SJSA1 (cell line): ENCODE measurements at places on chromosomes 5 and 9. TPM values are rescaled to one million over a fixed set of nuclear protein-coding genes. Genes with fewer than 3 reads are reported as not detected.

GRCh38 chr5:11110128-11110527, 349.1 kb upstream of the DAP start:
- no peak for DNase-seq
- no peaks in the 10 kb centered on the region for H3K4me1 ChIP-seq
- no peak overlapping the region for H3K27ac ChIP-seq
- peaks cover 26% of the 10 kb centered on the region for H3K27me3 ChIP-seq
- no peak overlapping the region for H3K4me3 ChIP-seq

- H3K4me3 ChIP-seq = no peak overlapping the region
- DNase-seq = no peak
- no peaks in the 10 kb centered on the region for H3K36me3 ChIP-seq
Measured at GRCh38 chr9:6838158-6838557, 80.4 kb downstream of the KDM4C start.

GRCh38 chr9:26562338-26562737, 330.3 kb downstream of the CAAP1 start:
- no peaks in the 10 kb centered on the region for H3K27me3 ChIP-seq
- DNase-seq = no peak
- H3K4me3 ChIP-seq = no peak overlapping the region
- no peak overlapping the region for H3K27ac ChIP-seq

DNA sequence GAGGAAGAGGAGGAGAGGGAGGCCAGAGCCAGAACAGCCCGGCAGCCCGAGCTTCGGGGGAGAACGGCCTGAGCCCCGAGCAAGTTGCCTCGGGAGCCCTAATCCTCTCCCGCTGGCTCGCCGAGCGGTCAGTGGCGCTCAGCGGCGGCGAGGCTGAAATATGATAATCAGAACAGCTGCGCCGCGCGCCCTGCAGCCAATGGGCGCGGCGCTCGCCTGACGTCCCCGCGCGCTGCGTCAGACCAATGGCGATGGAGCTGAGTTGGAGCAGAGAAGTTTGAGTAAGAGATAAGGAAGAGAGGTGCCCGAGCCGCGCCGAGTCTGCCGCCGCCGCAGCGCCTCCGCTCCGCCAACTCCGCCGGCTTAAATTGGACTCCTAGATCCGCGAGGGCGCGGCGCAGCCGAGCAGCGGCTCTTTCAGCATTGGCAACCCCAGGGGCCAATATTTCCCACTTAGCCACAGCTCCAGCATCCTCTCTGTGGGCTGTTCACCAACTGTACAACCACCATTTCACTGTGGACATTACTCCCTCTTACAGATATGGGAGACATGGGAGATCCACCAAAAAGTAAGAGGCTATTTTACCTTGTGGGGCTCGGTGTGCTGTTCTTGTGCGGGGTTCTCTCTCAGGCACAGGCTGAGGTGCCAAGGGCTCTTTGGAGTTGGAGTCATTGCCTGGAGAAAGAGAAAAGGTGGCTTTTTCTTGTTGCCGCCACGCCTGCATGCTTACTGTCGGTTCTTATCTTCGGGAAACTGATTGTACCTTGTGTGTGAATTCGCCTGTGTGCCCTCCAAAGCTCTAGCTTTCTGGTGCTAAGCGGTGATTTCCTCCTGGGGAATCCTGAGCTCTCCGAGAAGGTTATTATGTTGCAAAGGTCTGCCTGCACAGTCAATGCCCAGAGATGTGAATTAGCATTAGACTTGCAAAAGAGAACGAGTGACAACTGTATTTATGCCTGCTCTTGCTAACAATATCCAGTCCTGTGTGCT, at the start of gene ISL1:
ISL1 (plus strand) TSS at position 318 of the 991 bp plus-strand sequence; CDS start at position 542, 224 bp downstream.
- DNase-seq = peak; percentile 69
- no peaks in the 10 kb centered on the region for H3K36me3 ChIP-seq
- H3K4me1 ChIP-seq = peaks cover 8% of the 10 kb centered on the region; the same call in 1 of the 2 replicates

- no peaks in the 10 kb centered on the region for H3K27me3 ChIP-seq
- peaks cover 10% of the 10 kb centered on the region for H3K4me1 ChIP-seq
- no peak overlapping the region for H3K4me3 ChIP-seq
- no peak overlapping the region for H3K27ac ChIP-seq
- DNase-seq = no peak
Measured at GRCh38 chr9:32393911-32394310, 9.5 kb downstream of the ACO1 start.

DNA sequence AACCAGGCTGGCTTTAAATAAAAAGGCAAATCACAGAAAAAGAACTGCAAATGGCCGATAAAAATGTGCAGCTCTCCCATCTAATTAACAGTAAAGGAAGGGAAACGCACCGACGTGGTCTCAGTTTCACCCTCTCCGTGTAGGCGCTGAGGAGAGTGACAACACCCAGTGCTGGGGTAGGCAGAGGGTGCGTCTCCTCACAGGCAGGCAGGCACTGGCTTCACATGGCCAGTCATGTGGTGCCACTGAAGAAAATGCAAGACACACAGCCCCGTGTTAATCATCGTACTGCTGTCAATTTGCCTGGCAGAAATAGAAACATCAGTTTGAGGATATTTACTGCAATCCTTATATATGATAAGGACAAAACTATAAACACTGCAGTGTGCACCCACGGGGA, 178.4 kb downstream of the FANCC start:
- no peak overlapping the region for H3K4me3 ChIP-seq
- H3K36me3 ChIP-seq = no peaks in the 10 kb centered on the region
- no peak overlapping the region for H3K27ac ChIP-seq
- H3K4me1 ChIP-seq = peaks cover 12% of the 10 kb centered on the region

- no peaks in the 10 kb centered on the region for H3K4me1 ChIP-seq
- H3K4me3 ChIP-seq = no peak overlapping the region
- no peak overlapping the region for H3K27ac ChIP-seq
- no peaks in the 10 kb centered on the region for H3K27me3 ChIP-seq
- H3K36me3 ChIP-seq = no peaks in the 10 kb centered on the region
Measured at GRCh38 chr5:98425640-98426039, 347.8 kb upstream of the RGMB start.

DNA sequence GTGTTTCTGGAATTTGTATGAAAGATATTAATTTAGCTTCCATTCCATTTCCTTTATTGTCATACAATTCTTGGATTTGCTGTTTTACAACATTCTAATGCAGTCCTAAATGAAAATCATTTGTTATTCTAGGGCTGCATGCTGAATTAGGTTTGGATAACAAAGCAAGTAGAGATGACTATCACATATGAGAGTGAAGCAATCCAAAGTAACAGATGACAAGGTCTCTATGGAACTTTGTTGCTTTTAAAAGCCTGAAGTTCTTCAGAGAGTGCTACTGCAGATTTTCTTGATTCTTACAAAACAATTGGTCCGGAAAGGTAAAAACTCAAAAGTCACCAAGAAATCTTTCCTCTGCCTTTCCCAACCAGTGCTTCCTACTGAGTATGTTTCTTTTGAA, 56.9 kb upstream of the VCAN start:
- H3K4me3 ChIP-seq = no peak overlapping the region
- DNase-seq = no peak
- no peaks in the 10 kb centered on the region for H3K36me3 ChIP-seq

GRCh38 chr9:87862536-87863268, 20.0 kb upstream of the SPATA31E1 start:
- H3K27ac ChIP-seq = peak overlapping the region; percentile 72
- peak; percentile 76 for DNase-seq
- no peaks in the 10 kb centered on the region for H3K36me3 ChIP-seq
- H3K27me3 ChIP-seq = no peaks in the 10 kb centered on the region
- H3K4me3 ChIP-seq = no peak overlapping the region

Gene BTNL8
- not detected in 2 replicates for total RNA-seq

Gene SARDH
- total RNA-seq = 15.3 and 20.9 TPM in 2 replicates
